Nephron progenitor cell (in vitro differentiated cells): ENCODE measurements at places on chromosomes 1 and 21.
A peak's percentile ranks its signal among the peaks of the same experiment; 100 is the strongest.

- no peak for DNase-seq
These were observed 152.9 kb upstream of the EDN2 start for GRCh38 chr1:41637367-41637766.

DNA sequence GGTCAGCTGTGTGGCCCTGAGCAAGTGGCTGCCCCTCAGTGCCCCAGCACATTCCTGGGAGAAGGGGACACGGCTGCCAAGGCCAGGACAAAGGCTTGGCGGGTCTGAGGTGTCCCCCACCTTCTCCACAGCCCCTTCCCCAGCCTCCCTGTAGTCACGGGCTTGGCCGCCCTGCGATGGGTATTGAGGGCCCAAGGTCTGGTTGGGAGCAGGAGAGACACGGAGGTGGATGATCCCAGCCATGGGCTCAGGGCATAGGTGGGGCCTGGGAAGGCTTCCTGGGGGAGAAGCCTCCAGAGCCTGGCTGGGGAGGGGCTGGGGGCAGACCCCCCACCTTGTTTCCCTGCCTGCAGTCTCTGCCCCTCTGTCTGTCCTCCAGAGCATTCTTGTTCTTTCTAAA is 27.0 kb downstream of the TTC39A start:
- DNase-seq = no peak

DNA sequence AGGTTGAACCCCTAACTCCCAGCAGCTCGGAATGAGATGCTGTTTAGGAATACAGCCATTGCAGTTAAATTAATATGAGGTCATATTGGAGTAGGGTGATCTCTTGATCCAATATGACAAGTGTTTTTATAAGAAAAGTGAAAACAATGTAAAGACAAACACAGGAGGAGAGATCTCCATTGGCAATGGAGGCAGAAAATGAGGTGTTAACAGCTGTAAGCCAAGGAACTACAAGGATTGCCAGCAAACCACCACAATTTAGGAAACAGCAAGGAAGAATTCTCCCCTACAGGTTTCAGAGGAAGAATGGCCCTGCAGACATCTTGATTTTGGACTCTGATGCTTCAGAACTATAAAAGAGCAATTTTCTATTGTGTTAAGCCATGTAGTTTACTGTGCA is 774.3 kb downstream of the MRPL39 start:
- DNase-seq = no peak

DNA sequence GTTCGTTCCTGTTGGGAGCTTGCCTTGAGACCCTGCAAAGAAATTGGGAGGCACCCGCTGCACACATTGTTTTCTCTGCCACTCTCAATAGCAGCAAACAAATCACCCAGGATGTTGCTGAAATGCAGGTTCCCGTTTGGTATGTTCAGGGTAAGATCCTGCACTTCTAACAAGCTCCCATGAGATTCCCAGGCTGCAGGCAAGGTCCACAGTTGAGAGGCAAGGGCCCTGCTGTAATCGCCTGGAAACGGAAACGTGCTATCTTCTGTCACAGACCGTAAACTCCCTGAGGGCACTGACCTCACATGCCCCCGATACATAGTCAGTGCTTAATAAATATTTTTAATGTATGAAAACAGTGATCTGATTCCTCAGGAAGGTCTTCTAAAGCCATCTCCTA is 37.8 kb downstream of the XCL1 start:
- peak; percentile 30 for DNase-seq

- no peak for DNase-seq
These were observed 155.2 kb upstream of the COA6 start for GRCh38 chr1:234218078-234218477.

DNA sequence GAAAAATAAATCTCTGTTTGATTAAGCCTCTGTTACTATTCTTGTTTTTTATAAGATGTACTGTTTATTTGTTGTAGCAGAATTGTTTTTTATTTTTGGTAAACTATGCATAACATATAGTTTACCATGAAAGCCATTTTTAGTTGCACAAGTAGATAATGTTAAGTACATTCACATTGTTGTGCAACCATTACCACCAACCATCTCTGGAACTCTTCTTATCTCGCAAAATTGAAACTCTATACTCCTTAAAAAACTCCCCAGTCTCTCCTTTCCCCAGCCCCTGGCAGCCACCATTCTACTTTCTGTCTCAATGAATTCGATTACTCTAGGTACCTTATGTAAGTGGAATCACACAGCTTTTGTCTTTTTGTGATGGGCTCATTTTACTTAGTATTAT is 27.4 kb upstream of the UHMK1 start:
- no peak for DNase-seq

DNA sequence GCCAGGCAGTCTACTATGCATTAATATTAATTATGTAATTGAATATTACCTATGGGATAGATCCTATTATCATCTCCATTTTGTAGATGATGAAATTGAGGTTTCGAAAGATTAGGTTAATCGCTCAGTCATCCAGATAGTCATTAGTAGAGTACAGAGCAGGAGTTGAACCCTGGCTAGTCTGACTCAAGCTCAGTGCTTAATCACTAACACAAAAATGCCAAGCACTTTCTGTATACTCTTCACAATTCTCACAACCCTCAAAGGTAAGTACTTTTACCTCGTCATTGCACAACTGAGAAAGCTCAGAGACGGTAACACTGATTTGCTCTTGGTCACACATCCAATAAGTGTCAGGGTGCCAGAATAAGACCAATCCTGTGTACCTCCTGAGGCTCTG is 280.2 kb upstream of the PLXNA2 start:
- no peak for DNase-seq

DNA sequence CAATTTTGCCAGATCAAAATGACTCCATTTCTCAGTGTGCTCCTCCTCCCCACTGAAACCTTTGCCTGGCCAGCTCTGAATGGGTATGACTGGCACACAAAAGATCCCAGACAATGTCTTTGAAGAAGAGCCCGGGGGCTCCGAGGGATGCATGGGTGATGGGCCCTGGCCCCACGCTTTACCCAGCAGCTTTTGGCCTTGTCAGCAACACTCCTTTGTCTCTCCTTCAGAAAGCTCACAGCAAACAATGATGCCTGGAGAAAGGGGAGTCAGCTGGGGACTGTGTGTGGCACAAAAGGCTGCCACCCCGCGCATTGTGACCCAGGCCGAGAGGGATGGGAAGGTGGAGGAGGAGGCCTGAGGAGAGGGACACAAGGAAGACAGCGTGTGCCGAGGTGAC is 45.9 kb downstream of the PLXNA2 start:
- no peak for DNase-seq

DNA sequence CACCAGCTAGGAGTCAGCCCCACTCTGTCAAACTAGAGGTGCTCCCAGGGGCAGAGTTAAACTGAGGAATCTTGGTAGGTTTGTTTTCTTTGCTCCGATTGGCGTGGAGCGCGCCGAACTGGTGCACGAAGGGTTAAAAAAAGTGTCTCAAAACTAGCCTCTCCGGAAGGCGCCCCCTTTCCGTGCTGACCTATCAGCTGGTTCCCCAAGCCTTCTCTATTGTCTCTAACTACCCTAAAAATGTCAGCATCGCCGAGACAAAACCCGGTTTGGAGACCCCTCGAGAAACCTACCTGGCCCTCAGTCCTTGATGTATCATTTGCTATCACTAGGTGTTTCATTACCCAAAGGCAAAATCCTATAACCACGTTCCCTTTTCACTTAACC is 2.2 kb downstream of the TGFB2 start:
- peak; percentile 32 for DNase-seq

- DNase-seq = no peak
These were observed 172.0 kb upstream of the B3GALT2 start for GRCh38 chr1:193358419-193358818.

DNA sequence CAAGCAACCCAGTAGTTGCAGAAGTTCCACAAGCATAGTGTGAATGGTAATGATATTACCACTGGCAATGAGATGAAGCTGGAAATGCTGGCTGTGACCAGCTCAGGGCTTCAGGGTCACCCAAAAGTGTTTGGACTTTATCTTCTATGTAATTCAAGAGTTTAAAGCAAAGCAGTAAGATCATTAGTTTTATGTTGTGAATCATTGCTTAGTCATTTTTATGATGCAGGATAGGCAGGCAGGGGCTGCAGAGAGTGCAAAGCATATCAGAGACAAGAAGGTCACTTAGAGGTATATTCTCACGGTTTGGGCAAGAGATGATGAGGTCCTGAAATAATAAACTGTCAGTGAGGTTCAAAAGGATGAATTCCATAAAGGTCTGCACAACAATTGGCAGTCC is 147.4 kb downstream of the OLFM3 start:
- no peak for DNase-seq

DNA sequence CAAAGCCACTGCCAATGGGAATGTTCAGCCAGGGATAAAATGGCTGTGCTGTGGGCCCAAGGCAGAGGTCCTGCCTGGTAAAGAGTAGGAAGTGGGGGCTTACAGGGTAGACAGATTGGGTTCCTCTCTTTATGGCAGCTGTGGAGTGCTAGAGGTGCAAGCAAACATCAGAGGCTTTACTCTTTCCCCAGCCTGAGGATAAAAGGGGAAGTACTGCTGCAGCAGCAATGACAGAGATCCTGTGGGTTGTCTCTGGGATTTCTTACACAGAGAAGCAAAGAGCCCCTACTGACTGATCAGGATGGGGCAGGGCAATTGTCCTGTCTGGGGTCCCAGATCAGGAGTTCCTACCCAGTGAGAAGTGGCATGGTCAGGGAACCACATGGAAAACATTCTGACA is 54.2 kb downstream of the DRAM2 start:
- DNase-seq = no peak

DNA sequence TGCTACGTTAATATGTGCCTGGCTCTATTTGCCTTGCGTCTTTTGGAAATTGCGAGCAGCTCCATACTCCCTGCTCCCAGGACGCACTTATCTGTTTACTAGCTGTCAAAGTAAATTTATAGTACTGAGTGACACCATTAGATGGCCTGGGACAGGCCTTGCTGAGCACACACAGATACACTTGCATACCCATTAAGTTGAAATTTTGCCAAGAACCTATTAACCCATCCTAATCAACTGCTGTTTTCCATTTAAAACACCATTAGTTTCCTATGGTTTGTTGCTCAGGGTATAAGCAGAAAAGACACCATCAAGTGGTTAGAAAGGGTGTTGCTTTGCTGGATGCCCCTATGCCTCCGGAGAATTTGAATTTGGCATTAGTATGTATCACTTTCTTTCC is 187.3 kb downstream of the SLC44A5 start:
- DNase-seq = no peak

GRCh38 chr1:30750731-30751291 is 6.8 kb downstream of the LAPTM5 start:
- no peak for DNase-seq

GRCh38 chr1:7716506-7716905 is 54.6 kb upstream of the VAMP3 start:
- DNase-seq = no peak

- no peak for DNase-seq
These were observed 131.5 kb downstream of the CNIH3 start for GRCh38 chr1:224747578-224747977.

DNA sequence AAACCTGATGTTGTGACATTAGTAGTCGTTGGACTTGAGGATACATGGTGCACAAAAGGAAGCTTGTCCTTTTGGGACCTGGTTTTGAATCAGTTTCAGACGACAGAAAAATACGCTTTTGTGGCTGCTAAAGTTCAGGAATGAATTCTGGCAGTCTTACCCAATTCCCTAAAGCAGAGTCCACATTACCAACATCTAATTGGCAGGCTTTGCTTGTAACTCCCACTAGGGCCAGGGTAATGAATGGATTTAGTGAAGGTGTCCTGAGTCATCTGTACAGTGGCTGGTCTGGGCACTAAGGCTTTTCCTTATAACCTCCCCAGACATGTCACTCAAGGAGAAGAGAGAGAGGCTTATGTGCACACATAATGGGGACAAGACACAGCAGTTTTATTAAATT is 66.2 kb upstream of the RNPC3 start:
- no peak for DNase-seq

GRCh38 chr1:203305809-203306088 is 430 bp downstream of the BTG2 start:
- no peak for DNase-seq

DNA sequence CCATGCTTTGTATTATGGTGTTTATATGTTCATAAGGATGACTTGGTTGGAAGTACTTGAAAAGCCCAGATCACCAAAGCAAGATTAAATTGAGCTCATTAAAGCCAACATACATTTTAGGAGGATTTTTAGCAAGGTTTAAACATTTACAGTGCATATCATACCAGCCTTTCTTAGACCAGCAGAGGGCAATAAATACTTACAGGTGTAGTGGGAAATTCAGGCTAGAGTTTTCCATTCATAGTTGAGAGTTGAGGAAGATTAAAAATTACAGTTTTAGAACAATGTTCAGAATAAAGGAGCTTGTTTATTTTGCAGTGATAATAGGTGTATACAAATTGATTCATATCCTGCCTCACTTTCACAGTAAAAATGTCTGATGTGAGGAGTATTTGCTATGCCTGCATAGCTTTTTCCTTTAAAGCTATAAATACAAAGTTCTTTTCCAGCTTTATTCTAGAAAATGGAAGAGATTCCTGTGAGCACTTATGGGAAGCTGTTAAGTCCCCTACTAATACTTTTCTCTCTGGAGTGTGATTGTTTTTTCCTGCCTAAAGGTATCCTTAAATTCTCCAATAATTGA is 35.3 kb downstream of the DTL start:
- no peak for DNase-seq

- no peak for DNase-seq
These were observed 131.4 kb downstream of the ST6GALNAC5 start for GRCh38 chr1:76998582-76999223.

DNA sequence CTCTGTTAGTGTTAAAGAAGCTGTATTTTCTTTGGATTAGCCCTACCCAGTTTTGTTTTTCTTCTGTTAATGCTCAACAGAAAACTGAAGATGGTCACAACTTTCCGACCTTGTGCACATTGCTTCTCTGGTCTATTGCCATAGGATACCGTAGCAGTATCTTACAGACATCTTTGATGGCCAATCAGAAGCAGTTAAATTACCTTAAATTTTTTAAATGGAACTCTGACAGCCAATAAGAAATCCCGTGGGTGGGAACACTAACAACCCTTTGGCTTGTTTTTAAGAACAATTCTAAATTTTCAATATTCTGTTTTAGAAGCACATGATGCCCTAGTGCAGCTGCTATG is 17.2 kb downstream of the NFYC start:
- peak; percentile 23 for DNase-seq

DNA sequence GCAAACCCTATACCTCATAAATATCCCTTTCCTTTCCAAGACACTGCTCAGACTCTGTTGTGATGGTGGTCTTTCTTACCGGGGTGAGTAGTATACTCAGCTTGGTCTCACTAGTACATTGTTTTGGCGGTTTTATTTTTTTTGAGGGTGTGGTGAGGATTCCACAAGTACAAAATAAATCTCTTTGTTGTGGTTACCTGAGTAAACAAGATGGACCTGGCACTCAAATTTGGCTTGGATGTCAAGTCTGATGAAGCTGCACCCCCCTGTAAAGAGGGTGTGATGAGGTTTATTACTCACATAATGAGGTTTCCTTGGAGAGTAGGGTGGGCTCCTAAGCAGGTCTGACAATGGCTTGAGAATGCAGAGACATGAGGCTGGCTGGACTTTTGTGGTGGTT is 68.2 kb upstream of the KCNJ6 start:
- no peak for DNase-seq

- DNase-seq = no peak
These were observed 37.1 kb downstream of the NEXN start for GRCh38 chr1:77925518-77925917.

- no peak for DNase-seq
These were observed 552.5 kb upstream of the ADAMTS5 start for GRCh38 chr21:27519361-27519760.
